ENCODE measurements at places on chromosomes 4 and X.

GRCh38 chrX:46812445-46812844, 24.4 kb upstream of the RP2 start:
- DNase-seq = no peak

- DNase-seq = no peak
Observed at GRCh38 chr4:124642846-124643245, 69.7 kb downstream of the ANKRD50 start.

DNA sequence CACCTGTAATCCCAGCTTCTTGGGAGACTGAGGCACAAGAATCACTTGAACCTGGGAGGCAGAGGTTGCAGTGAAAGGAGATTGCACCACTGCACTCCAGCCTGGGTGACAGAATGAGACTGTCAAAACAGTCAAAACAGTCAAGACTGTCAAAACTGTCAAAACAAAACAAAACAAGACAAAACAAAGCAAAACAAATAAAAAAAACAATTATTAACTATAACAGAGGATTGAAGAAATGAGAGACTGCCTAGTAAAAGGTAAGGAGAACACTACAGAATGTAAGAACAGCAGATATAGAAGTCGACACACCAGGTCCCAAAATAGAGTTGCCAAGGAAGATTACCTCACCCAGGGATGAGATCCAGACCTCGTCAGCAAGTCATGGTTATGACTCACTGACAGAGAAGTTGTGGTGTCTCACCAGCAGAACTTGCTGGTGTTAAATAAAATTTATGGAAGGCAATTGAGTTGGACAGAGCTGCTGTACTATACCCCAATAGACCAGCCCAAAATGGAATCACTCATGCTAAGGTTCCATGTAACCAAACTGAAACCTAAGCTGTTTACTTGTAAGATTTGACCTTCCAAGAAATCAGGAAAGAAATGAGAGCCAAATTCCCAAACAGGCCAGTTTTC, 32.1 kb upstream of the GK start:
- peak; percentile 2 for DNase-seq

DNA sequence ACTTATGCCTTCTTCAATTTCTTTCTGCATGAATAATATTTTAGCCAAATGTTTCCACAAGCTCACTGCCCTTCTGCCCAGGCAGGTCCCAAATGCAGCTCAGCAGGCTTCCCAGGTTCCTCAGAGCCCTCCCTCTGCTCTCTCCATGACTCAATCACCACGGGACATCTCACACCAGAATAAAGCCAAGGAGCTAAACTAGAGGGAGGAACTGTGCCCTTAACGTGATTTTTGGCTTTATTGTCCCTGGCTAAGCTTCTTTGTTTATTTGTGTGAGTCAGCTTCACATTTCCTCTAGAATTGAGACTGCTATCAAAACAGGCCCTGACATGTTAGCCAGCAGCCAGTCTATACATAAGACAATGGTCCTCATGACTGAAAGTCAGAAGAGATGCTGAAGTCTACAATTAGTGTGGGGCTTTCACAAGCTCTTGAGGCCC, 186.4 kb upstream of the GALNT7 start:
- no peak for DNase-seq

- DNase-seq = no peak
Observed at GRCh38 chrX:38804432-38804681, 3.1 kb downstream of the MID1IP1 start.

DNA sequence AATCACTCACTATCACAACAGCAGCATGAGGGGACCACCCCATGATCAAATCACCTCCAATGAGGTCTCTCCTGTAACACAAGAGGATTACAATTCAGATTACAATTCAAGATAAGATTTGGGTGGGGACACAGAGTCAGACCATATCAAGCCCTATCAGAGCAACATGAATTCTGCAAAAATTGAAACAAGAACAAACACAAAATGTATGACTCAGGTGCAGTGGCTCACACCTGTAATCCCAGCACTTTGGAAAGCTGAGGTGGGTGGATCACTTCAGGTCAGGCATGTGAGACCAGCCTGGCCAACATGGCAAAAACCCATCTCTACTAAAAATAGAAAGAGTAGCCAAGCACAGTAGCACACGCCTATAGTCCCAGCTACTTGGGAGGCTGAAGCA, 13.4 kb upstream of the HPSE start:
- DNase-seq = no peak

- no peak for DNase-seq
Observed at GRCh38 chr4:72360075-72360474, 208.9 kb downstream of the ADAMTS3 start.

DNA sequence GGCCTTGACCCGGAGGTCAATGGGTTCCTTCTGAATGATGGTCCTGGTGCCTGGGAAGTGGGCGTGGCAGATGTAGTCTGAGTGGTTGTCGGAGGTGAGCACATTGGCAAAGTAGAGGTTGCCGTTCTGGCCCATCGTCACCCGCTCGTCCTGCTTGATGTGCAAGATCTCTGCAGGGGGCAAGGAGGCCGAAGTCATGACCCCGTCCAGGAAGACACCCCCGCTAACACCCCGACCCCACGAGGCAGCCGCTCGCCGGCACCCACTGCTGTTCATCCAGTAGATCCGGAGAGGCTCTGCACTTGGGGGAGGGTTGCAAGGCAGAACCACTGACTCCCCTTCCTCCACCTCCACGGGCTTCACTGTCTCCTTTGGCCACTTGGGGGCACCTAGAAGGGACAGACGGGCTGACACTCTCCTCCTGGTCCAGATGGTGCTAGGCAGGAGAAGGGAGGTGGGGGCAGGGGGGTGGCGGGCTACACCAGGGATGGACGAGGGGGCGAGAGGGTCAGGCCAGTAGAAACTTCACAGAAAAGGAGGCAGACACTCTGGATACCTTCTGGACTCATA, 15.1 kb downstream of the L1CAM start:
- DNase-seq = no peak

- DNase-seq = peak; percentile 61
Observed at GRCh38 chrX:152926279-152926678, 28.4 kb downstream of the ZNF185 start.

GRCh38 chr4:1298461-1298860, 8.8 kb downstream of the MAEA start:
- DNase-seq = no peak

GRCh38 chrX:39820938-39821708, 276.6 kb downstream of the BCOR start:
- DNase-seq = peak; percentile 57

DNA sequence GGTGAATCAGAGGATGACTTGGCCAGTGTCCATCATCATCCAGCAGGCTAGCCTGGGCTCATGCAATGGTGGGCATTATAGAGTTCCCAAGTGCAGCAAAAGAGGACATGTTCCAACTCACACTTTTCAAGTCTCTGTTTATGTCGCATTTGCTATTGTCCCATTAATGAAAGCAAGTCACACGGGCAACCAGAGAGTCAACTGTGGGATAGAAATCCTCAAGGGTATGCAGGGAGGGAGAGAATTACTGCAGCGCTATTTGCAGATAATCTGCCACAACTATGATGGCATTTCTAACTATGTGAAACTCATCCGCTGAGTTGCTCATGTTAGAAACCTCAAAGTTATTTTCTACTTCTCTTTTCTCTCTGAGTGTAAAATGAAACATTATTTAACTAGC, 78.5 kb upstream of the TAB3 start:
- no peak for DNase-seq

- peak; percentile 66 for DNase-seq
Observed at GRCh38 chrX:3346501-3347259, at the start of gene MXRA5. Gene MXRA5, minus strand, starts transcription at chrX:3346652. Its CDS starts 2,819 bp downstream, at chrX:3343833.

GRCh38 chr4:10569491-10569890, 112.3 kb upstream of the ZNF518B start:
- no peak for DNase-seq

DNA sequence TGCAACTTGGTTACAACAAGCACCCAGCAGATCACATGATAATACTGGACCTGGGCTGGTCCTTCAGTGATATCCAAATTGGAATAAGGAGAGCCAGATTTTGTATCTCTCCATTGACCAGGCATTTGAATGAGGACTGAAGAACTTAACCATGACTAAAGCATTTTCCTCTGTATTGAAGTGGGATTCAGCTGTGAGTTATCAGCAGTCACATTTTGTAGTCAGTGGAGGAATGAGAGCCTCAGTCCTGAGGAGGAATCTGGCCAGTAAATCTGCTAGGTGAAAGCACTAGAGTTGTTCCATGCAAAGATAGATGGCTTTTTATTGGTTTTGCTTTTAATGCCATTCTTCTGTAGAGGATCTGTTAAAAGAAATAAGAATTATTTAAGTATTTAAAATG, 1506.0 kb downstream of the PCDH7 start:
- no peak for DNase-seq

DNA sequence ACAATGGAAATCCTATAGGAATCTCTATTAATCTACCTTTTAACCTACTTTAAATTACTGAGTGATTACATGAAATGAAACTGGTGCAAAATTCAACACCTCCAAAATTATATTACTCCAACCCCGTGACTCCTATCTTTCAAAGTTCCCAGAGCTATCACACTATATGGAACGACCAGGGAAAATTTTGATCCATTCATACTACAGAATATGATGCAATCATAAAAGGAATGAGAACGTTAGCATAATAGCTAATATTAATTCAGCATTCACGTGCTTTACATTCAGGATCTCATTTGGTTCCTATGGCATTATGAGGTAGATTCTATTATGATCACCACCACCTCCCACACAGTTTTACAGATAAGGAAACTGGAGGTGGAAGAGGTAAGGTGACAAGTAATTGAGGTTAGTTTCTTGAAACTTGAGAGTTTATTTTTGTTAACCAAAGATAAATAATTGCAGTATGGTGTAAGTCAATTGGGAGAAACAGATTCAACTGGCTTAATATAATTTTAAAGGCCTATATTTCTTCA, 29.4 kb upstream of the INTS6L start:
- DNase-seq = no peak

- no peak for DNase-seq
Observed at GRCh38 chr4:184280591-184281071, 63.0 kb upstream of the ENPP6 start.

DNA sequence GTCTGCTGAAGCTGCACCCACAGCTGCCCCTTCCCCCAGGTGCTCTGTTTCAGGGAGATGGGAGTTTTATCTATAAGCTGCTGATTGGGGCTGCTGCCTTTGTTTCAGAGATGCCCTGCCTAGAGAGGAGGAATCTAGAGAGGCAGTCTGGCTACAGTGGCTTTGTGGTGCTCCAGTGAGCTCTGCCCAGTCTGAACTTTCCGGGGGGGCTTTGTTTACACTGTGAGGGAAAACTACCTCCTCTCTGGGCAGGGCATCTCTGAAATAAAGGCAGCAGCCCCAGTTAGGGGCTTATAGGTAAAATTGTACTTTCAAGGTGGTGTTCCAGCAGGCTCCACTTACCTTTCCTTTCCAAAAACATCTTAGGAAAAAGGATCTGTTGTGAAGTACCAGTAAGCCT, 242.2 kb downstream of the SPRY1 start:
- no peak for DNase-seq

DNA sequence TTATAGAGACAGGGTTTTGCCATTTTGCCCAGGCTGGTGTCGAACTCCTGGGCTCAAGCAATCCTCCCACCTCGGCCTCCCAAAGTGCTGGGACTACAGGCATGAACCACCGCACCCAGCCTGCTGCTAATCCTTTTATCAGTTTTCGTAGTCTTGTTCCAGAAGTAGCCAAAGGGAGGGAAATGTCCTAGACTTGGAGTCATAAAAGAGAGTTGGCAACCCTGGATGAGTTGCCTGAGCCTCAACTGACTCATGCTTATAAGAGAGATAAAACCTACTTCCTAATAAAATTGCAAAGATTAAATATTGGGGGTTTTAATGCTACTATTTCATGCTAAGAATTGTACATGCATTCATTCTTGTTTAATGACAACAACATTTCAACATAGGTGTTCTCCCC, 44.3 kb downstream of the CD40LG start:
- no peak for DNase-seq

- DNase-seq = peak; percentile 78
Observed at GRCh38 chr4:102825261-102826091, 1.9 kb downstream of the UBE2D3 start.

GRCh38 chr4:173883821-173884220, 353.8 kb upstream of the HAND2 start:
- no peak for DNase-seq

- DNase-seq = peak; percentile 92
Observed at GRCh38 chrX:71103110-71103983, 3.2 kb downstream of the CXorf65 start.

GRCh38 chrX:12804655-12805054, 13.4 kb downstream of the PRPS2 start:
- DNase-seq = peak; percentile 35

GRCh38 chr4:161813889-161814288, 349.9 kb downstream of the FSTL5 start:
- no peak for DNase-seq

DNA sequence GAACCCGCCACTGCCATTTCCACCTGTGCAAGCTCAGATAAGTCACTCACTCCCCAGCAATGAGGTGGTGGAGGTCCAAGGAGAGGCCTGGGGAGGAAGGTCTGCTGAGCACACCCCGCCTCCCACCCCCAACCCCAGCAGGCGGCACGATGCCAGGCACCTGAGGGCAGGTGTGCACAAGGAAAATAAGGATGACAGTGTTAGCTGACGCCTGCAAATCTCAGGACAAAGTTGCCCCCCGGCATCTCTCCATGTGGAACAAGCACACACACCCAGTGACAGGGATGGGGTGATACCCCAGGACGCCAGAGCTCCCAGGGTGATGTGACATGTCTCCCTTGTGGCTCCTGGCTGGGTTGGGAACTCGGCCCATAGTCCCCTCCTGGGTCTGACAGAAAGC, 9.9 kb downstream of the JAKMIP1 start:
- no peak for DNase-seq

GRCh38 chrX:52363247-52363883, 5.5 kb upstream of the XAGE2 start:
- peak; percentile 14 for DNase-seq

GRCh38 chr4:106679063-106679462, 310.5 kb upstream of the GIMD1 start:
- no peak for DNase-seq

- no peak for DNase-seq
Observed at GRCh38 chr4:154184238-154184637, 307.4 kb downstream of the DCHS2 start.

GRCh38 chrX:63708801-63709200, 76.2 kb downstream of the ARHGEF9 start:
- DNase-seq = no peak

- peak; percentile 95 for DNase-seq
Observed at GRCh38 chrX:149539283-149540130, 1.3 kb upstream of the EOLA1 start.

DNA sequence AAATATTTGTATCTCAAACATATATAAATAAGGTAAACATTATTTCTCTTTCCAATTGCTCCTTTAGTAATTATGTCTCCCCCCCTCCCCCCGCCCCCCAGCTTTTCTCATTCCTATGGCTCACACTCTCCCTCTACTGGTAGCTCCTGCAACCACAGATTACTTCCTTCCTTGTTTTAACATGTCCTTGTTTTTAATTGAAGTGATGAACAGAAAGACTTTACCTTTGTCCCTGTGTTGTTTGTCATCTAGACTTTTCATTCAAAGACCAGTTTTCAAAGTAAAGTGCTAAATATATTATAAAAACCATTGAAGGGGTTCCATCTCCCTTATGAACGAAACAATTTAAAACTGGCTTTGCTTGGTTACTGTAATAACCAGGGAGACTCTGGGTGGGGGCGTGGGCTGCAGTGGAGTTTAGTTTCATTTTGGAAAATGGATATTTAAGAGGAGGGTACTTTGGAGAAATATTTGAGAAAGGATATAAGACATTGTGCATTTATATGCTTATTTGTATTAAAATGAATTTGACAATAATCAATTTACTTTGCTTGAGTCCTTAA, 352.9 kb downstream of the RAPGEF2 start:
- peak; percentile 47 for DNase-seq

GRCh38 chrX:43882294-43882681, at the start of gene MAOB:
Gene MAOB, minus strand, starts transcription at chrX:43882450. Its CDS starts 151 bp downstream, at chrX:43882299.
- DNase-seq = peak; percentile 6
